Activated gamma-delta T cell treated with anti-CD3 and anti-CD28 coated beads, Interleukin-2, amount 50 U/mL, for 16 hours (primary cell): ENCODE measurements at places on chromosomes 5 and 9.

GRCh38 chr5:156534085-156534484 lies 207.1 kb downstream of the SGCD start:
- DNase-seq: no peak

- DNase-seq: no peak
Measured at GRCh38 chr5:9838916-9839315, 208.8 kb upstream of the TAS2R1 start.

GRCh38 chr9:6884990-6885389 lies 127.2 kb downstream of the KDM4C start:
- no peak for DNase-seq

DNA sequence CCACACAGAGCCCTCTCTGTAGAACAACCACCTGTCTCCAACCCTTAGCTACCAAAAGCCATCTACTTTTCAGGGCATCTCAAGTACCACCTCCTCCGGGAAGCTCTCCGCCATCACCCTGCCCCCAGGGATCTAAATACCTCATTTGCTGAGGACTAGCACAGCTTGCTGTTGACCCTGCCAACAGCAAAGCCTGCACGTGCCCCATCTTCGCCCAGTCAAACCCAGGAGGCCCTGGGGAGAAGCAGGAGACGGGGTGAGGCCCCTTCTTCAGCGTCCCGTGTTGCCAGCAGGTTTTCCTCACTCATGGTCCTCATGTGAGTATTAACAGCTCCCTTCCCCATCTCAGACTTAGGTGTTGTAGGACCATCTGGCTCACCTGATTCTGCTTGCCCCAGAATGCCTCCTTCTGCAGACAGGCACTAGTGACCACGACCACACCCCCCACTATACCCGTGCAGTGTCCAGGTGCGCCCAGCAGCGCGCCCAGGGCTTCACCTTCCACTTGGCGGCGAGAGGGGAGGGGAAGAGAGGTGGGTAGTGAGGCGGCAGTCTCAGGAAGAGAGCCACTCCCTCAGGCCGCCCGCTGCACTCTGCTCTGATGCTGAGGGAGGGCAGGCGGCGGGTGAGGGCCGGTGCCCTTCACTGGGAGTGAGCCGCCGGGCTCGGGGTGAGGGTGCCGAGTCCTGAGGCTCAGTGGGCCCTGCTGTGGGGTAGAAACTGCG lies 11.1 kb downstream of the VAV2 start:
- DNase-seq: no peak

- DNase-seq: no peak
Measured at GRCh38 chr5:137164536-137164935, 334.6 kb downstream of the SPOCK1 start.

- no peak for DNase-seq
Measured at GRCh38 chr9:35407846-35408245, 82.1 kb upstream of the RUSC2 start.

DNA sequence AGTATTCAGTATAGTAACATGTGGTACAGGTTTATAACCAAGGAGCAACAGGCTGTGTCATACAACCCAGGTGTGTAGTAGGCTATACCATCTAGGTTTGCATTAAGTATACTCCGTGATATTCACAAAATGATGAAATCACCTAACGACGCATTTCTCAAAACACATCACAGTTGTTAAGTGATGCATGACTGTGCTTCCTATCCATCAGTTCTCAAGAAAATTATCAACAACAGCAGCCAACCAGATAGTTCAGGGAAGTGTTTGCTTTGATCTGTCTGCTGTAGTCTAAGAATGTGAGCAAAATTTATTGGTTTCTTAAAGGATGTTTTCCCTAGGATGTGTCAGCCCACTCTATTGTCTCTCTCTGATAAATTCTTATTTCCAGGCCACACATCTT lies 7.4 kb downstream of the ZBTB26 start:
- DNase-seq: no peak

DNA sequence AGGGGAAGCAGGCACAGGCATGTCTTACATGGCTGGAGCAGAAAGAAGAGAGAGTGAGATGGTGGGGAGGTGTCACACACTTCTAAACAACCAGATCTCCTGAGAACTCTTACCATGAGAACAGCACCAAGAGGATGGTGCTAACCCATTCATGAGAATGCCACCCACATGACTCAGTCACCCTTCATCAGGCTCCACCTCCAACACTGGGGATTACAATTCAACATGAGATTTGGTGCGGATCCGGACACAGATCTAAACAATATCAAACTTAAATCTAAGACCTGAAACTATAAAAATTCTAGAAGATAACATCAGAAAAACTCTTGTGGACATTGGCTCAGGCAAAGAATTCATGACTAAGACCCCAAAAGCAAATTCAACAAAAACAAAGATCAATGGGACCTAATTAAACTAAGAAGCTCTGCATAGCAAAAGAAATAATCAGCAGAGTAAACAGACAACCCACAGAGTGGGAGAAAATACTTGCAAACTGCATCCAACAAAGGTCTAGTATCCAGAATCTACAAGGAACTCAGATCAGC lies 65.4 kb downstream of the SPATA31C2 start:
- no peak for DNase-seq

GRCh38 chr9:135186248-135187164 lies 99.0 kb downstream of the OLFM1 start:
- no peak for DNase-seq

DNA sequence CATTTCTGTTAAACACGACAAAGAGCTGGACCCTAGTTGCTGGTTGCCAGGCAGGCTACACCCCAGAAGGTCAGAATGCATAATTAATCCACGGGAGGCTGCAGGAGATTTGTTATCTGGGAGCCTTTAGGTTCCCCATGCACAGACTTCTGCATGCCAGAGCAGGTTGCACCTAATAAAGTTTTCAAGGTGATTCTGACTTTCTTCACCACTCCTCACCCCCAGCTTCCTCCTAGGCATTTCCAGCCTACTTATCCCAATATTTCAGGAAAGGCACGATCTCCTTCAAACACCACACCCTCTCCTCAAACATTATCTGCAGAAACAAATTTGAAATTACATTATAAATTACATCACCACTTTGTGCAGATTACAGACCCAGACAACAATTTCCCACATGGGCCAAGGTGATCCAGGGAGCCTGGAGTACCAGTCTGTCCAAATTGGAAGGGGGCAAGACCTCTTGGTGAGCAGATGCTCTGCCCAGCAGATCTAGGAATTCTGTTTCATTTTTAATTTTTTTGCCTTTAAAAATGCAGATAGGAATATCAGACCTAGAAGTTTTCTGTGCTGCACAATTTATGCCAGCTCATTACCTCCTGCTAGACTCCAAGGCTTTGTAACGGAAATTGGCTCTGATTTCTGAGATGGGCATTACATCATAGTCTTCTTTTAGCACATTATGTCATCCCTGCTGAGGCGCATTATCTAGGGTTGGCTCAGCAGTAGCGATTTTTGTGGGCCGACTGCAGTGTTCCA lies 363.4 kb upstream of the SLC30A5 start:
- DNase-seq: no peak

DNA sequence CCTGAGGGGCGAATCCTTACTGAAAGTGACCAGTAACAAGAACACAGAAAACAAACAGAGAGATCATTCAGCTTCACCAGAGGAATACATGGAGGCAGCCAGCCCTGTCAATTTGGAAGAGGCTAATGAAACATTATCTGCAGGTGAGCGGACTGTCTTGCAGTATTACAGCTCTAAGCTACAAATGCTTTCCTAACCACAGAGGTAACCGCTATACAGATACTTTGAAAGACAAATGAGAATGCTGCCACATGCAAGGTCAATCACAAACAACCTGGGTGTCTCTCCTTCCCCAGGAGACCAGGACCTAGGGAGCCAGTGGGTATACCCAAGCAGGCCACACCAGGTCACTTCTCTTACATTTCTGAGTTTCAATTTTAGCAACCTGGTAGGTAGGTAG lies 30.2 kb downstream of the EFNA5 start:
- no peak for DNase-seq
